NCI-H1048 (cell line): ENCODE measurements at places on chromosomes 16 and 17.

GRCh38 chr17:29561554-29562517, 5.0 kb downstream of the ABHD15 start:
- no peak for DNase-seq

DNA sequence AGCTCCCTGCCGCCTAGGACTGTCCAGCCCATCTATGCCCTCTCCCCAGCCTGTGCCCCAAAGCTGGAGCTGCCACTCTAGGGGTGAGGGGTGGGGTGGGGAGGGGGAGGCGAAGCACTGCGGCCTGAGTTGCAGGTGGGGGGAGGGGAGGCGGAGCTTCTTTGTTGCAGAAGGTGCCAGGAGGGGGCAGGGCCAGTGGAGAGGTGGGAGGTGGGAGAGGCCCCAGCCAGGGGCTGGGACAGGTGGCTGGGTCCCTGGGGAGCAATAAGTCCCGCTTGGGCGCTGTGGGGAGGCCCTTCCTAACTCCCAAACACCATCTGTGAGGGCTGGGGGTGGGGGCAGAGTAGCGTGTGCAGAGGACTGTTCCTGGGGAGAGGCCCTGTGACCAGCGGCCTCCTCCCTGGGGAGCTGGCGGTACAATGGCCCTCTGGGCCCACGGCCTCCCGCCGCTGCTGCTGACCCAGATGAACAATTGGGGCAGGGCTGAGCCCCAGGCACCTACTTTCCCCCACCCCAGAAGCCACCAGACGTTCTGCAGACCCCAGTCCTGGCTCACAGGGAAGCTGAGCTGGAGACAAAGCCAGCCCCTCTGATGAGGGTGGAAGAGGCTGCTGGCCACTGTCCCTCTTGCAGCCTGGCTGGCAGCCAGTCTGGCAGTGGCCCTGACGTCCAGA, 2.2 kb upstream of the NTN3 start:
- DNase-seq, result no peak

DNA sequence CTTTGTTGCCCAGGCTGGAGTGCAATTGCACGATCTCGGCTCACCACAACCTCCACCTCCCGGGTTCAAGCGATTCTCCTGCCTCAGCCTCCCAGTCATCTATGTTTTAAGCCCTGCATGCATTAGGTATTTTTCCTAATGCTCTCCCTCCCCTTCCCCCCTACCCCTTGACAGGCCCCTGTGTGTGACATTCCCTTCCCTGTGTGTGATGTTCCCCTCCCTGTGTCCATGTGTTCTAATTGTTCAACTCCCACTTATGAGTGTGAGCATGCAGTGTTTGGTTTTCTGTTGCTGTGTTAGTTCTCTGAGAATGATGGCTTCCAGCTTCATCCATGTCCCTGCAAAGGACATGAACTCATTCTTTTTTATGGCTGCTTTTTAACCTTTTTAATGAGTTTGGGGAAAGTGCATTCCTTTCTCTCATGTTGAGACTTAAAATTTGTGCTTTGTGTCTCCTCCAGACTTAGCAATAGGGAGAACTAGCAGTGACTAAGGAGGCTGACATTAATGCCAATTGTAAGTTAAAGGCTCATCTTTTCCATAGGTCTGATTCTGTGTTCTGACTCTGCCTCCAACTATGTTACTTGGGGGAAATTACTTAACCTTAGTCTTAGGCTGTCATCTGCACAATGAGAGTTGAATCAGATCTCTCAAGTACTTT, 17.7 kb upstream of the PHAF1 start:
- DNase-seq, result no peak

- DNase-seq, result no peak
Measured at GRCh38 chr17:14143688-14144087, 74.4 kb downstream of the COX10 start.

DNA sequence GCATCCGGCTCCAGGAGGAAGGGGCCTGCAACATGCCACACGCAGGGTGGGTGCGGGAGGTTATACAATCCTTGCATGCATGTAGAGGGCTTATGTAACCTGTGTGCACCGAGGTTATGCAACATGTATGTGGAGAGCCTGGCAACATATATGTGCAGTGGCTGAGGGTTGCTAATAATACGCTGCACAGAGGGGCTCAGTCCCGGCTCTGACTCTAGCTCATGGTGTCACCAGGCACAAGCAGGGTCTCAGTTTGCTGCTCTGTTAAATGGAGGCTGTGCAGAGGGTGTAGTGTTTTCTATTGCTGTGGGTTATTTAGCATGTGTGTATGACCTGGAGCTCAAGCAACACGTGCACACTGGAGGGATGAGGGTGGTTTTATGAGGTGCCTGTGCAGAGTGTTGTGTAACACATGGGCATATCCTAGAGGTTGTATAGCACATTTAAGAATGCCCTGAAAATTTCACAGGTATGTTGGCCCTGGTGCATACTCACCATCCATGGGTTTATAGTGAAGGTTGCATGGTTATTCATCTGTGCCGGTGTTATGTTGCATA, 13.3 kb downstream of the THRA start:
- no peak for DNase-seq

- no peak for DNase-seq
Measured at GRCh38 chr16:65038100-65038499, 83.8 kb downstream of the CDH11 start.

DNA sequence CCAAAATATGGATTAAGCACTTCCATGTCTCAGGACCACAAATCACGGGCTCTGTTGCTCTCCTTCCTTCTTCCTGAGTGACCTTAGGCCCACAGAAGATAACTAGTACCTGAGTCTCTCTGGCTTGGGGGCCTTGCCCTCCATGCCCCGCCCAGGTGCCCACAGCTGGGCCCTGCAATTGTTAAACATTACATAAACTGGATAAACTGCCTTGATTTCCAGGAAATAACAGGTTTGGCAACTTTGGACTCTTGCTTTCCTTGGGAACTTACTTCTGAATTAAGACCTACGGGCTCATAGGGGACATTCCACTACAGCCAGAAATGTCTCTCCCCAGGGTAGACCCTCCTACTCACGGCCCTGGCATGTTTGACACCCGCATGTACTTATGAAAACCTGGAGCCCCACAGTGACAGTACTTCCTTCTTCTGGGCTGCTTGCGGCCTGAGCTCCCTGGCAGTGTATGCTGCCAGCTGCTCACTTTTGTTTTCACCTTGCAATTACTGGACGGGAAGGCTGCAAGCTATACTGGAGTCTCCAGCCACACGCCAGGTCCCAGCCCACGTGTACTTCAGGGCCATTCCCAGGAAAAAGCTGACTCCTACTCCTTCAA, 2.3 kb upstream of the UBALD2 start:
- DNase-seq, result no peak

- DNase-seq, result no peak
Measured at GRCh38 chr16:85901773-85902365, 2.9 kb downstream of the IRF8 start.

GRCh38 chr17:6408276-6408675, 26.6 kb downstream of the AIPL1 start:
- DNase-seq, result no peak

GRCh38 chr17:42283241-42284023, 4.9 kb upstream of the STAT5A start:
- no peak for DNase-seq

- no peak for DNase-seq
Measured at GRCh38 chr17:30477774-30478115, 537 bp downstream of the GOSR1 start.

GRCh38 chr17:41635121-41636097, 11.0 kb upstream of the KRT17 start:
- no peak for DNase-seq

GRCh38 chr17:12522743-12523183, 142.9 kb upstream of the MYOCD start:
- DNase-seq, result peak; percentile 34

DNA sequence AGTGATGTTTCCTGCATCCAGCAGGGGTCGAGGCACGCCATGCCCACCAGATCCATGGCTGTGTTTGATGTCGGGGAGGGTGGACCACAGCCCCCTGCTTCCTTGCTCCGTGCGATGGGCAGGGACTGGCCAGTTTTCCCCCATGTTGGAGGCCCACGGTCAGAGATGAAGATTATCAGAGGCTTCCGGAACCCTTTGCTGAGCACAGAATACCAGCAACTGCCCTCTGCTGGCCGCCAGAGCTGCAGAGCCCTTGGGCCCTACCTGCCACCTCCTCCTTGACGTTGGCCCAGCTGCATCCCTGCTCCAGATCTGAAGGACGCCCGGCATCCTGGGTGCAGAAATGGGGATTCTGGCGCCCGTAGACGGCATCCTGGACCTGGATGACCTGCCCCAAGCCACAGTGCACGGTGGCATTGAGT, 23.7 kb upstream of the BCO1 start:
- DNase-seq, result no peak

GRCh38 chr17:19346351-19347255, 15.9 kb downstream of the B9D1 start:
- no peak for DNase-seq

DNA sequence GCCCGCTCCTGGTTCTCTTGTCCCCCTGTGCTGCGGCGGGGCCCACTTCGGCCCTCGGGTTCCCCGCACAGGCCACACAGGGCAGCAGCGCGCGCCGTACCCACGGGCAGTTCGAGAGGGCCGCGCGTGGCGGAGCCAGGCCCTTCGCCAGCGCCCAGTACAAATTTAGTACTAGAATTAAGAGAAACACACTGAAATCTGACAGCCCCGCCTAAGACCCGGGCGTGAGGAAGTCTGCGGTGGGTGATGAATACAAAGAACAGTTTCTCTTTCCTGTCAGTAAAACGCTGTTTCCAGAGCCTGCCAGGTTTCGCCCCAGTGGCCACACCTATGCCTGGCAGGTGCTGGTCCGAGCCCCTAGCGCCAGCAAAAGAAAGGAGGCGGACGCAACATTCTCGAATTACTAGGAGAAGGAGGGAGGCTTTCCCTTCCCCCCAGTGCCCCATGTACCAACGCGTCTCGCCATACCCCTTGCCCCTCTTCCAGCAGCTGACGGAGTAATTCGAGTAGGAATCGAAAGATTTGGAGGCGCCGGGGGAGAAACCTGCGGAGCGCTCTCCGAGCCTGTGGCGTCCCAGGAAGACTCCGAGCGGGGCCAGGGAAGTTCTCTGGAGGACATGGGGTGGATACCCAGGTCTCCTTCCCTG, 591 bp upstream of the SLFN5 start:
- no peak for DNase-seq

- no peak for DNase-seq
Measured at GRCh38 chr16:77043076-77043475, 147.9 kb upstream of the MON1B start.

DNA sequence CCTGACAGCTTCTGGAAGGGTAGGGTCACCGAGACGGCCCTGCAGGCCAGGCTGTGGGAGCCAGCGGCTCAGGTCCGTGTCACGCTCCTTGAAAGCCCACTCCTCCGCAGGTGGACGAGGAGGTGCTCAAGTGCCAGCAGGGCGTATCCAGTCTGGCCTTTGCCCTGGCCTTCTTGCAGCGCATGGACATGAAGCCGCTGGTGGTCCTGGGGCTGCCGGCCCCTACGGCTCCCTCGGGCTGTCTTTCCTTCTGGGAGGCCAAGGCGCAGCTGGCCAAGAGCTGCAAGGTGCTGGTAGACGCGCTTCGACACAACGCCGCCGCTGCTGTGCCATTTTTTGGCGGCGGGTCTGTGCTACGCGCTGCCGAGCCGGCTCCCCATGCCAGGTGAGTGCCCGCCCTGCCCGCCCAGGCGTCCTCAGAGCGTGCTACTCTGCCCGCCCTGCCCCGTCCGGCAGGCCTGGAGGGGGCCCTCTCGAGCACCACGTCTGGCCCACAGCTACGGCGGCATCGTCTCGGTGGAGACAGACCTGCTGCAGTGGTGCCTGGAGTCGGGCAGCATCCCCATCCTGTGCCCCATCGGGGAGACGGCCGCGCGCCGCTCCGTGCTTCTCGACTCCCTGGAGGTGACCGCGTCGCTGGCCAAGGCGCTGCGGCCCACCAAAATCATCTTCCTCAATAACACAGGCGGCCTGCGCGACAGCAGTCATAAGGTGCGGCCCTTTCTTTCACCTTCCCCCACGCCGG, 1.3 kb downstream of the NAGS start:
- DNase-seq, result no peak

DNA sequence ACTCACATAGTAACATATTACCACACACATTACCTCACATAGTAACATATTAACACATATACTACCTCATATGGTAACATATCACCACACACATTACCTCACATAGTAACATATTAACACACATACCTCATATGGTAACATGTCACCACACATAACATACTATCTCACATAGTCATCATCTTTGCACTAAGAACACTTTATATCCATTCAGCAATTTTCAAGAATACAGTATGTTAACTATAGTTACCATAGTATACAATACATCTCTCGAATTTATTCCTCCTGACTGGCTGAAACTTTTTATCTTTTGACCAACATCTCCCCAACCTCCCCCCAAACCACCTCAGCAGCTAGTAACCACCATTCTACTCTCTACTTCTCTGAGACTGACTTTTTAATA, 7.6 kb downstream of the NUDT7 start:
- no peak for DNase-seq

- no peak for DNase-seq
Measured at GRCh38 chr16:75758215-75758614, 31.9 kb upstream of the CPHXL start.

- no peak for DNase-seq
Measured at GRCh38 chr16:29891525-29892457, 7.6 kb downstream of the SEZ6L2 start.

DNA sequence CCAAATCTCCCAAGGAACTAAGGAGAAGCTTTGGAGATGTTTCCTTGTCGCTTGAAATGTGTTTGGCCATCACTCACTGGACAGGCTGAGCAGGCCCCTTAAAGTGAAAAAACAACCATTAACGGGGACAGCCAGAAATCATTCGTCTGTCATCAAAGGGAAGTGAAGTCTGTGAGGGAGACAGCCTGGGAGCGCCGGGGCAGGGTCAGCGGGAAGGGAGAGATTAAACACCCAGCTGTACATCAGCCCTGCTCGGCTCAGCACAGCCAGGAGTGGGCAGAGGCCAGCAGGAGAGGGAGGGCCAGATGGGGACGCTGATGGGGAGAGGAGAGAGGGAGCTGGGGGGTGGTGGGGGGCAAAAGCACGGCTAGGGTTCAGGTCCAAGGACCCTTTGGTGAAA, 105.1 kb downstream of the SDK2 start:
- DNase-seq, result no peak

DNA sequence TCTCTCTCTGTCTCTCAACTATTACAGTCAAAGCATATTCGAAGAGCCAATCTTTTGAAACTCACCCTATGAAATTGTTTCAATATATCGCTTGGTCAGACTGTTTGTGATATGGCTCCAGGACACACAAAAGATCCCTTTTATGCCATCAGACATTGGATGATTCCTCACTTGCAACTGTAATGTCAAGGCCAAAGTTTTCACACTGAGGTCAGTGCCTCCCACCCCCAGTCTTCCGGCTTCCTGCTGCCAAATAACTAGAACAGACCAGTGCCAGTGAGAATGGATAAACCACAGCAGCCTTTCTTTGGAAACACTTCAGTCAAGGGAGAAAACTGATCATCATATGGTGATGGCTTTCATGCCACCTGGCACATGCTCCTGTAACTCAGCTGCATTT, 321.9 kb upstream of the ZFHX3 start:
- DNase-seq, result no peak

GRCh38 chr17:51015145-51015558, 105.5 kb downstream of the SPAG9 start:
- DNase-seq, result no peak

- no peak for DNase-seq
Measured at GRCh38 chr17:29407856-29408255, 17.7 kb downstream of the TAOK1 start.
